Astrocyte of the spinal cord (primary cell): ENCODE measurements at places on chromosomes 3 and 15.

DNA sequence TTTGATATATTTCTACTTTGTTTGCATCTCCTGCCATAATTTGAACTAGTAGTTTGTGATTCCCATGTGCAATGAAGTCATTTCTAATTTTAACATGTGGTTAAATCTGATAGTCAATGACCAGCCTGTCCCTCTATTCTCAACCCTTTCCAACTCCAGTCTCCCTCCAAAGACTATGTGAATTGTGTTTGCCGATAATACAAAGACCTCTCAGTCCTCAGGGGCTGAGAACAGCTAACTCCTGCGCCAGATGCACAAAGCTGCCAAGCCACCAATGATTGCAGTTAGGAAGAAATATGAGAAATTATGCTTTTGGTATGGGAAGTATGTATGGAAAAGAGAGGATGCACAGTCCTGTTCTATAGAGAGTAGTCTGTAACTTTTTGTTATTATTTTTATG is 54.0 kb downstream of the KCNH8 start:
- no peak for DNase-seq

DNA sequence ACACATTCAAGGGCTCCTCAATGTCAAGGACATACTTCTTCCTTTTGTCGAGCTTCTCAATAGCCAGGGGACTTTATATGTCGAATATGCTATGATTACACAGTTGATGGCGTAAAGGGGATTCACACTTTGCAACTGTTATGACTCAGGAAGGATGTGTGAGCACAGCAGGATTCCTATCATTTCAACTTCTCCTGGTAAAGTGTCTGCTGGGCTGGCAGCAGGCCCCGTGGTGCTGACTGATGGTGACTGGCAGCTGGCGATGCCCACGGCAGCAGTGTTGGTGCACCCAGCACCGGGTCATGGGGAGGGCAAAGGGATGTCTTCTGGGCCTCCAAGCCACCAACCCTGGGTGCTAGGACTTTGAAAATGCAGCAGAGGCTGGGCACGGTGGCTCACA is 44.8 kb upstream of the GNB5 start:
- DNase-seq = peak; percentile 10

GRCh38 chr3:143298886-143299535 is 179.4 kb downstream of the CHST2 start:
- DNase-seq = no peak

- DNase-seq = no peak
Observed at GRCh38 chr3:176566757-176567156, 630.5 kb downstream of the TBL1XR1 start.

GRCh38 chr3:110123946-110124345 is 786.6 kb upstream of the DPPA4 start:
- DNase-seq = no peak

GRCh38 chr3:147406028-147406931 is at the start of gene ZIC4:
Gene ZIC4, minus strand, starts transcription at chr3:147406543. Its CDS starts 3,746 bp downstream, at chr3:147402797.
- DNase-seq = peak; percentile 75

GRCh38 chr3:49255718-49256511 is 21.1 kb downstream of the C3orf62 start:
- no peak for DNase-seq

DNA sequence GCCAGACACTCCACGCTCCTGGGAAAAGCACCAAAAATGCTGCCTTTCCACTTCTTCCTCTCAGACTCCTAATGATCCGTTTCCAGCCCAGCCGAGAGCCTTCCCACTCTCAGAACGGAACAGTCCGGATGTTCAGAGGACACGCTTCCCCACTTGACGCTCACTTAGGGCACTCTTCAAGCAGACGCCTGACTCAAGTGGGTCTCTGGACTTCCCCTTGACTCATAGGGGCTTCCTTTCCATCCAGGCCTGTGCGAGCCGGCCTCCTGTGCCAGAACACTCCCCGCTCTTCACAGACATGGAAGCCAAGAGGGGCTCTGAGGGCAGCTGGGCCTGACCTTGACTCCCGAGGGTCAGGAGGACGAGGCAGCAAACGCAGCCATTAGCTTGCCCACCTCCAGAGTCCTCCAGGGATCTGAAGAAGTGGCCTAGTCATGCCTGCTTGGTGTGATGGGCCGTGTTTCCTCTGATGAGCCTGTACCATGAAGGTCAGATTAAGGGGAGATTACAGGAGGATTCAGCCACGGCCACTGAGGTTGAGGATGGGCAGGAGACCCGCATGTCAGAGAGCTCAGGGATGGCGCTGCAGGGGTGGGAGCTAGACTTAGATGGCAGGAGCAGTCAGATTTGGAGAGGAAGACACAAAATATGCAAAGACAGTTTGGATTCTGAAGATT is 114.7 kb upstream of the TLE3 start:
- no peak for DNase-seq

DNA sequence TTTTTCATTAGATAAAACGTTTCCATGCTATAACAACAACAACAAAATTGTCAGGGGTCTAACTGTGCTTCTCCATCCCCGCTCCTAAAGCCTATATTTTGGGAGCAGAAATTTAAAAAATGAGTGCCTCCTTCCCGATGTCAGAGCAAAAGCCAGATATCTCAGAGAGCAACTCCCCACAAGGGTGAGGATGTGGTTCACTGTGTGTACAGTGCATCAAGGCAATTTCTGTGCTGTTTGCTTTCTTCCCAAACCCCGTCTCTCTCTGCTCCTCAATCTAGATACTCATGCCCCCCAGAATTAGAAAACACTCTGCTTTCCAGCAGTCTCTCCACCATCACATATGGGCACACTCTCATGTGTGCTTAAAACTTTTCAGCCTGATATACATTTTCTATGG is 76.7 kb upstream of the MBNL1 start:
- DNase-seq = no peak

DNA sequence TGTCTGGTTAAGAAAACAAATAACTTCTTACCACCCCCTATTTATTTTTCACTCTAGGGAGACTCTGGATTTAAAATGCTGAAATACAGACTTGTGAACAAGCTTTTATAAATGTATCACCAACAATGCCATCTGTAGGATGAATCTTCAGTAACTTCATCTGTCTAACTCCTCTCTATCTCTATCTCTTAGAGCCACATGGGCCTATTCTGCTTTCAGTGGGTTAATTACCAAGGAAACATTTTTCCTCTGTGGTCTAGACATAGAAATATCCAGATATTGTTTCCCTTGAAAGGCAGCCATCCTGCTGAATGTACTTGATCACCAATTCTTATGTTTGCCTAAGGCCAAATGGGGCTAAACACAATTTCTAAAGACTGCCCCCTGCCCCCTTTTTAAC is 167.6 kb upstream of the COL8A1 start:
- peak; percentile 28 for DNase-seq

GRCh38 chr3:53089511-53089910 is 40.7 kb downstream of the RFT1 start:
- DNase-seq = no peak

DNA sequence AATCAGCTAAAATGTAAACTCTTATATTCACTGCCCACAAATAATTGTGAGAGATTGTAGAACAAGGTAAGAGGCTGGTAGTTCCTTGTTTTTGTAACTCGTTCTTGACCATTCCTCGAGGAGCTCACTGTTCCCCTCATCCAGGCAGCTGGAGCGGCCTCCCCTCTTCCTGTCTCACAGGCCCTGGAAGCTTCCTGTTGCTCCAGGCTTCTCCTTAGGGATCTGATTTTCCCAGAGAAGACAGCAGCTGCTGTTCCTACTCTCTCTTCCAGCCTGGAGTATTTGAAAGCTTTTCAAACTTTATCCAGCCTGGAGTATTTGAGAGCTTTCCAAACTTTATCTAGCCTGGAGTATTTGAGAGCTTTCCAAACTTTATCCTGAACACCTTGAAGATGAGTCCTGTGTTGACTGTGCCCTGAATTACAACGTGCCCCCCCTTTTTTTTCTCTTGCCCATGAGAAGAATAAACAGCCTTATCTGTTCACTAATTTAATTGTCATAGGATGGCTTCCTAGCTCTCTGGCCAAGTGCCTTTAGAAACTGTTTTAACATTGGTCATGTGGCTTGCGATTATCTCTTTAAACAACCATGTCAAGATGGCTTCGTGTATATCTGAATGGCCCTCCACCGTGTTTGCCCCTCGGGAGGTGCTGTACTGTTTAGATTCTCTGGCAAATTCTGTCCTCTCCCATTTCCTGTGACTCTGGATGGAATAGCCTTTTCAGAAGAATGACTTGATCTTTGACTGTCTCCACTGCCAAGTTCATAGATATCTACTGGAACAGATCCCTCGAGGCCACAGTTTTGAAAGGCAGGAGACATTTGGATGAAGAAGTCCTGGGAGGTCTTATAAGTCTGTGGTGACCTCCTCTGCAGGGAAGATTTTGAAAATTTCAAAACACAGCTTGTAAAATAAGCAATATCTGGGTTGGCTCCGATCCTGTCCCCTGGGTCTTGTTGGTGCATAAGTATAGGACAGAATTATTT is 4.8 kb downstream of the ADAMTSL3 start:
- no peak for DNase-seq

DNA sequence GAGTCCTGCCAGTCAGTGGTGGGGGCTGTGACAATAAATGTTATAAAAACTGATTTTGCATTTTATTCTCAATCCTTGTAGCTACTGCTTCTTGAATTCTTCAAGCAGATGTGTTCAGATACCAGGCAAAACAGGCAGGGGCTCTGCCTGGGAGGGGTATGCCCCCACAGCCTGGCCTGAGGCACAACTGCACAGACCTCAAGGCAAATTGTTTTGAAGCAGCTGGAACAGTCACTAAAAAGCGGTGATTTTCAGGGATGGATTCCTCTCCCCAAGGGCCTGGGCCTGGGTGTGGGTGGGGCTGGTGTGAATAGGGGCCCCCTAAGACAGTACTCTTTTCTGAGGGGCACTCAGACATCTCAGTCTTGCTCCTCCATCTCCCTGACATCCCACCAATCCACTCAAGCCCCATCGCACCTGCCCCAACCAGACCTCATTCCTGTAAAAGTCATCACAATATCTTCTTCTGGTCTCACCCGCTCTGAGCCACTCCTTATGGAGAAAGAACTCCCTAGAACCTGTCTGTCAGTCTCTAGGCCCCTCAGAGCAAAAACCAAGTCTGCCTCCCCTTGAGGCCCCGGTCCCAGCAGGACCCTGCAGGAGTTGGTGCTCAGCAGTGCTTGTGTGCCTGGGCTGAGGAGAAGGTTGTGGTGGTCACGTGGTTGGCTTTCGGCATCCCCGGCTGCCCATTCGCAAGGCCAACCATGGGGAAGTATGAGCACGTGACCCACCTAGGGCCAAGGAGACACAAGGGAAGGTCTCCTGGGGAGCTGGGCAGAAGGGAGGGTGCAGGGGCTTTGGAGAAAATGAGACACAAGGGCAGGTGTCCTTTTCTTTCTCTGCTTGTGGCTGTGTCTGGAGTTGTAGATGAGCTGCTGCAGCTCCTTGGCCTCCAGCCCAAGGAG is 2.9 kb upstream of the PSTPIP1 start:
- DNase-seq = no peak

- DNase-seq = no peak
Observed at GRCh38 chr3:196981657-196982056, 13.0 kb upstream of the PIGZ start.

- DNase-seq = no peak
Observed at GRCh38 chr3:25142609-25143355, 285.3 kb upstream of the RARB start.

- no peak for DNase-seq
Observed at GRCh38 chr3:143808030-143808429, 40.2 kb downstream of the SLC9A9 start.

DNA sequence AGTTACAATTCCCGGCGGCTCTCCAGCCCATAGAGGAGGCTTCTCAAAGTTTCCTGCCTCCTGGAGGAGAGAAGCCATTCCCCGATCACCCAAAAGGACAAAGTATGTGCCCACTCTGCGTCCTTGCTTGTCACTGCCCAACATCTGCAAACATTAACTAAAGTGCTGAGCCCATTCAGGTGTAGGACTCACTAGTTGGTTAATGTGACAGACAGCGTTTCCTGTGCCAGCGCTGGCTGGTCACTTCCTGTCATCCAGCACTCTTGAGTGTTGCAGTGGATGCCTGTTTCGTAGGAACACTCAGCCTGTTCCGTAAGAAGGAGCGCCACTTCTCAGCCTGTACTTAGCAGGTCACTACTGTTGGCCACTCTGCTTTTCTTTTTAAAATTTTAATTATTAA is 100.3 kb downstream of the APBA2 start:
- no peak for DNase-seq

DNA sequence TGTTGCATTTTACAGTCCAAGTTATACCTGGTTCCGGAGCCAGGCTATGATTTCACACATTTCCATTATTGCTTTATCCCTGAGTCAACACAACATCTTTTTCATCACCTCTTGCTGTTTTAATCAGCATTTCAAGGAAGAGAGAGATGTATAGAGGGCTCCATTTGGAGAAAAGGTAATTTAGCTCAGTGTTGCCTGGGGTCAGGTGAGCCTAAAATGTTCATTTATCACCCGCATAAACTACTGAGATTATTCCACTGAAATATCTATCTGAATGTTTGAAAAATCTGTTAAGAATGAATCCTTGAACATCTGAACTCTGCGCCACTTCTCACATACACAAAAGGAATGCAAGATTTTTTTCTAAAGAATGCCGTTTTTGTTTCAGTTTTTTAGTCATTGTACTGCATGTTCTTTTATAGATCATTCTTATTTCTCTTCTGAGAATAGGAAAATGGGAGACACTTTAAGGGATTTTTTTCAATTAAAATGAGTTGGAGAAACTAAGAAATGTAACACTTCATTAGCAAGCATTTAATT is 51.5 kb upstream of the AGTR1 start:
- peak; percentile 4 for DNase-seq

GRCh38 chr3:177490626-177491025 is 293.3 kb upstream of the TBL1XR1 start:
- DNase-seq = no peak

DNA sequence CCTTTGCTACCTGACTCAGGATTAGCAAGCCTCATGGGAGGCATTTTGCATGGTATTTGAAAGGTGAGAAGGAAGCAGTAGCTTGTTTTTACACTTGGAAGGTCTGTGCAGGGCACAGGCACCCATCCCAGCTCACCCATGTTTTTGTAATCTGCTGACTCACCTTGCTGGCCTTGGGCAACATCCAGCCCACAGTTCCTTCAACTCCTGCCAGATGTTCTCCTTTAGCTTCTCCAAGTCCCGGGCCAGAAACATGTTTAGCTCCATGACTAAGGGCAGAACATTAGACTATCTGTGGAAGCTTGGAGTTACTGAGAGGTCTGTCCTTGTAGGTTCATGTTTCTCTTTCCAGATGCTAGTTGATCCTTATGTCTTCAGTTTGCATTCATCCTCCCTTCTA is 12.4 kb upstream of the ZNF770 start:
- peak; percentile 83 for DNase-seq

- DNase-seq = no peak
Observed at GRCh38 chr3:52881871-52882270, 15.5 kb downstream of the STIMATE start.
